HuH-7 (cell line): ENCODE measurements at places on chromosomes 16 and 17.

DNA sequence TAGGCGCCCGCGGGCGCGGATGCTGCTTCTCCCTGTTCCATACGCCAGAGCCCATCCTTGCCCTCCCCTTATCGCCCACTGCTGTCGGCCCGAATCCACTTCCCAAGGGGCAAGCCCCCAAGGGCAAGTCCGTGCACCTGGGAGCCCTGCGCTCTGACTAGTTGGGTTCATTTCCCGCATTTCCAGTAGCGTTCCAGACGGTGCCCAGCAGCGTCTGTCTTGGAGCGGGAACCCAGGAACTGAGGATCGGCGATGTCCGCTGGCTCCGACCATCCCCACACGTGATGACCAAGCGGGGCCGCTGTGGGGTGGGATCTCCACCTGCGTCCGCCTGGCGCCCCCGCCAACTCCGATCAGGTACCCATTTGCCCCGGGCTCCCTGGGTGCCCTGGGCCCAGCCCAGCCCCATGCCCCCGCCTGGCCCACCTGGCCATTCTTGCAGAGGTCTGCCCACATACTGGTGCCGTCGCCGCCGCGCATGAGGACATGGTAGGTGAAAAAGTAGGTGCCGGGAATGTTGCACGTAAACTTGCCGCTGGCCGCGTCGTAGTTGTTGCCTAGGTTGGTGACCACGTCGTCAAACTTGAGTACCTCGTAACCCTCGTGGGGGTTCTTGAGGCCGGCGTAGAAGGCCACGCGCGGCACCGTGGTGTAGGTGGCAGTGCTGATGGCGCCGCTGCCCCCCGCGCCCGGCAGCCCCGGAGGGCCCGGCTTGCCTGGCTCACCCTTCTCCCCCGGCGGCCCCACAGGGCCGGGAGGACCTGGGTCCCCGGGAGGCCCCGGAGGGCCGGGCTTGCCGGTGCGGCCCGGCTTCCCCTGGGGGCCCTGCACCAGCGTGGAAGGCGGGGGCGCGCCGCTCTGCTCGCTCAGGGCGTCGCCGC lies 837 bp downstream of the C1QL1 start:
- no peak for DNase-seq

- peak; percentile 39 for DNase-seq
Observed at GRCh38 chr16:1450218-1450617, 5.9 kb upstream of the CCDC154 start.

GRCh38 chr16:19136549-19137196 lies 22.9 kb downstream of the ITPRIPL2 start:
- DNase-seq: no peak

- no peak for DNase-seq
Observed at GRCh38 chr17:4023220-4023619, 59.0 kb upstream of the ATP2A3 start.

- DNase-seq: no peak
Observed at GRCh38 chr17:2797226-2797625, 988 bp downstream of the RAP1GAP2 start.

- DNase-seq: peak; percentile 16
Observed at GRCh38 chr16:17318238-17318637, 152.5 kb downstream of the XYLT1 start.

GRCh38 chr16:78727536-78727935 lies 628.1 kb downstream of the WWOX start:
- peak; percentile 64 for DNase-seq

GRCh38 chr17:50920041-50920410 lies 53.9 kb upstream of the TOB1 start:
- DNase-seq: no peak

DNA sequence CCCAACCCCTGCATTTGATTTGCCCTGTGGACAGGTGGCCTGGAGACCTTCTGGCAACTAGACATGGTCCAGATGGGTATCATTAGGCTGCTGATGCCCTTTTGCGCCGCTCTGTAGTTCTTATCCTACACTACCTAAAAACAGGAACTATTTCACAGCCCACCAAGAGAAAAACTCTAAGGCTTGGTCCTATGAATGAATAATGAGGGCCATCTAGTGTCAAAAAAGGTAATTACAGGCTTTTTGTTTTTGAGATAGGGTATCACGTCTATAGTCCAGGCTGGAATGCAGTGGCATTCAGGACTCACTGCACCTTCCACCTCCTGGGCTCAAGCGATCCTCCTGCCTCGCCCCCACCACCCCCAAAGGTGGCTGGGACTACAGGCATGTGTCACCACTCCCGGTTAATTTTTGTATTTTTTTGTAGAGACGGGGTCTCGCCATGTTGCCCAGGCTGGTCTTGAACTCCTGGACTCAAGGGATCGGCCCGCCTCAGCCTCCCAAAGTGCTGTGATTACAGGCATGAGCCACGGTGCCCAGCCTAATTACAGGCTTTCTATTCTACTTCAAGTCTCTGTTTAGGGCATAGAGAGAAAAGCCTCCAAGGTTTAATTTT lies 20.9 kb downstream of the COIL start:
- DNase-seq: peak; percentile 52

DNA sequence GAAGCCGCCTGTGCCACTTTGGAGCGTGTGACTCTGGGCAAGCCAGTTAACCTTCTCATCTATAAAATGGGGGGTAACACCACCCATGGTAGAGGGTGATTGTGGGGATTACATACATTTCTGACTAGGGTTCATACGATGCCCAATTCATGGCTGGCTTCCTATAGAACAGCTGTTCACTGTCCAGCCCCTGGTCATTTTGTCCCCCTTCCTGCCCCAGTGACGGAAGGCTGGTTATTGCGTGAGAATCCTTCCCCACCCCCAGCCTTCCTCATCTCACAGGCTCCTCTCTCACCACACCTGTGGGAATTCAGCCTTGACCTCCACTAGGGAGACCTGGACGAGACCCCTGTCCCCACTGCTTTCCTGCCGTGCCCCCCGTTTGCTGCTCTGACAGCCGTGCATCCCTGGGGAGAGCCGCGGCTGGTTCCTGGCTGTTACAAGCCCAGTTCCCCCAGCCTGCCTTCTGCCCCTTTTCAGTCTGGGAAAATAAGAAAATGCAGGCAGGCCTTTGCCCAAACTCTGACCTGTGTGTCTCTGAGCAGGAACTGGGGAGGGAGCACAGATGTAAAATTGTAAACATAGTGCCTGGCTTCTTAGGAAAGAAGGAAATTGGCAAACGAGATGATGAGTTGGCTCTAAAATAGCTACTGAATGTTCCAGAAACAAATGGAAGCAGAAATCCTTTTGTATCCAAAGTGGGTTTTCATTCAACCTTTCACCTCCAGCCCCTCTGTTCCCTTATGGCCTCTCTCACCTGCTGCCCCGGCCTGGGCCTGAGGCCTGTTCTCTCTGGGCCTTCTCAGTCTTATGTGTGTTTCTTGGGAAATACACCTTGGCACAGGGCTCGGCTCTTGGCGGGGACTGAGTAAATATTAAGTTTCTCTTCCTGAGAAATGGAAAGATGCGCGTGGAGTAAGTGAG lies 67.3 kb downstream of the OR1D5 start:
- DNase-seq: no peak

- DNase-seq: no peak
Observed at GRCh38 chr17:1829216-1829591, 498 bp downstream of the SMYD4 start.

DNA sequence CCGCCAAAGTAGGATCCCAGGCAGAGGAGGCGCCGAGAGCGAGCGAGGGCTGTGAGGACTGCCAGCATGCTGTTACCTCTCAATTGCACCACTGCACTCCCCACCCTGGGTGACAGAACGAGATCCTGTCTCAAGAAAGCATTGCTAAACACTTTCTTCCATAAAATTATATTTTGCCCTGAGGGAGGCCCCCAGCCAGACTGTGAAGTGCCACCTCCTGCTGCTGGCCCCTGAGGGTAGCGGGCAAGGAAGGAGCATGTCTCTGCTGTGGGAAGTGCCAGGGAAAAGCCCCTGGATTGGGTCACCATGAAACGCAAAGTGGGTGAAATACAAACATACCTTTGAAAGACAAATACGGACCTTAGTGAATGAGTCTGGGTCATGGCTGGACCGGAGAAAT lies 78.0 kb upstream of the AMZ2 start:
- DNase-seq: no peak

- DNase-seq: no peak
Observed at GRCh38 chr16:10970065-10970464, 25.7 kb downstream of the CLEC16A start.

GRCh38 chr17:64630309-64631223 lies 31.5 kb downstream of the SMURF2 start:
- DNase-seq: no peak

DNA sequence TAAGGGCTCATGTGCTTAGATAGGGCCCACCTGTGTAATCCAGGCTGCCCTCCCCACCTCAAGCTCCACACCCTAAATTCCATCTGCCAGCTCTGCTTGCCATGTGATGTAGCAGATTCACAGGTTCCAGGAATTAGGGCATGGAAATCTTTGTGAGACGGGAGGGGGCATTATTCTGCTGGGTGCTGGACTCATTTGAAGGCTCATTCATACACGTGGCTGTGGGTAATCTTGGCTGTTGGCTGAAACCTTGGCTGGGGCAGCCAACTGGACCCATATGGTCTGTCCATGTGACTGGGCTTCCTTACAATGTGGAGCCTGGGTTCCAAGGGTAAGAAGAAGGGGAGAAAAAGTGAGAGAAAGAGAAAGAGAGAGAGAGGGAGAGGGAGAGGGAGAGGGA lies 115.1 kb downstream of the CYLD start:
- DNase-seq: no peak

DNA sequence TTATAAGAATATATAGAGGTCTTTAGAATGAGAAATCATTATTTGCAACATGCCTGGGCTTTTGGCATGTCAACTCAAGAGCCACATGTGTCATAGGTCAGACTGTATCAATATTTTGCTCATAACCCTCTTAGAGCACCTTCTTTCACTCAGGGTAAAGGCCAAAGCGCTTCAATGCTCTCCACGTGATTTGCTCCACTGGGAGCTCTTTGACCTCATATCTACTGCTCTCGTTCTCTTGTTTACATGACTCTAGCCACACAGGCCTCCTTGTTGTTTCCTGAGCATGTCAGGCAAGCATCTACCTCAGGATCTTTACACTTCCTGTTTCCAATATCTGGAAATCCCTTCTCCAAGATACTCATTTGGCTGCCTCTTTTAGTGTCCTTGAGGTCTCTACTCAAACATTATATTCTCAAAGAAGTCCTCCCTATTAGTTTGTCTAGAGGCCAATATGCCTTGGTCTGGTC lies 148.4 kb downstream of the TOX3 start:
- DNase-seq: peak; percentile 25

- DNase-seq: no peak
Observed at GRCh38 chr17:82240506-82241182, 11.8 kb downstream of the SLC16A3 start.

DNA sequence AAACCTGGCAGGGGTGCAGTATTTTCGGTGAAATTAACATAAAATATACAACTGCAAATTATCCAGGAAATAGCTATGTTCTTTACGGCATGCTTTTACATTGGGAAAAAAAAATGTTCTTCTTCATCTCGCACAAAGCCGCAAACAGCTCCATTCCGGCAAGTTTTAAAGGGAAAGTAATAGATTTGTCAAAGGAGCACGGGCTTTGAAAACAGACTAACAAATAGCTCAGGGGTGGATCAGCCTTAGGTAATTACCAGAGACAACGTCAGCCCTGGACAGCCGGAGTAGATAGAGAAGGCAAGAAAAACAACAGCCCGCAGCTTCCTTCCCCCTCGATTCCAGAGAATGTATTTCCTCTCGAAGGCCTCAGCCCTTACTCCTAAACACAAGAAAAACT lies 222.5 kb downstream of the C16orf78 start:
- DNase-seq: no peak

DNA sequence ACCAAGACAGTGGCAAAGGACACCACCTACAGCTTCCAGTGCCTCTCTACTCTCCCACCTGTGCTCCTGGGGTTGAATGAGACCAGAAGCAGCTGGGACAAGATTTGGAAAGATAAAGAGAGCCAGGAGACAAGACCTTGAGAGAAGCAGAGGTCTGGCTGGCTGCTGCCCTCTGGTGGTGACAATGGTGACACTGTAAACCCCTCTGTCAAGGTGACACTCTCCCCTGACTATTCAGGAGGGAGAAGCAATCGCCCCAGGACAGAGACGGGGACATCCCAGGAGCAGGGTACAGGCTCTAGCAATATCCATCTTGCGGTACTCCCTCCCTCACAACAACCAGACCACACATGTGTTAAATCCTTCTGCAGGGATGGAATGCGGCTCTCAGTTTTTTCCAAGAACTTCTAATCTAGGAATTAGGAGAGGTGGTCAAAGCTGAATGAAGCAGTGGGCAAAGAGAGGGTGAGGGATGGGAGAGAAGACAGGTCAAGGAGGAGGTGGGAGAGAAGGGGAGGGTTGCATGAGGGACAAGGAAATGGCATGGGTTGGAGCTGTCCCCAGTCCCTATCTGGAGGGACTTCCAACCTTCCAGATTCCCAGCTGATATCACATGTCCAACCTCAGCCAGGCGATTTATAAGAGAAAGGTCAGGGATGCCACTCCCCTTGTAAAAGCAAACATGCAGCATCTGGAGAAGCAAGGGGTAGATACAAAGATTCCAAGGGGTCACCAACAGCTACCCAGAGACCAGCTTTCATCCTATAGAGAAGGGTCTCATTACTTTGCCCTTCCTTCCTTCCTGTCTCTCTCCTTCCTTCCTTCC lies 2.9 kb downstream of the PHOSPHO1 start:
- DNase-seq: peak; percentile 96

DNA sequence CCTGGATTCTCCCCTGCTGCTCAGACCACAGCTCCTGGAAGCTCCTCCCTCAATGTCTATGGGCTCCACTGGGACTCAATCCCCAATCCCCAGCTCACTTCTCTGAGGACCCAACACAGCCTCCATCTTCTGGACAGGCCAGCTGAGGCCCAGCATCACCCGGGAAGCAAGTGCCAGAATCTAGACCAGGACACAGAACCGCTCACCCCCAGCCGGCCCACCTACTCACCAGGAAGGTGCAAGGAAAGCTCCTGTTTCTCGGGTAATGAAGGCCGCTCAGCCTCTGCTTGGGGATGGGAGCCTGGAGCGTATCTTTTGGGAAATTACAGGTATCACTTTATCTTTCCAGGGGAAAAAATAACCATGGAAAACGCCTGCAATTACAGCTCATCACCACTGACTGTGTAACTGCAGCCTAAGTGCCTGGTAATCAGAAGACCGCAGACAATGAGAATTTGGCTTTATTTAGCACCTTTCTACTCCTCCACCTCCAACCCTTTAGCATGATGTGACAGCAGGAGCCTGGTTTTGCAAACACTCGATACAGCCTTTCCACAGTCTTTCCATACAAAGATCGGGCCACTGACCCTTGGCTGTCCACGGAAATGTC lies 49.6 kb upstream of the RPL38 start:
- no peak for DNase-seq

DNA sequence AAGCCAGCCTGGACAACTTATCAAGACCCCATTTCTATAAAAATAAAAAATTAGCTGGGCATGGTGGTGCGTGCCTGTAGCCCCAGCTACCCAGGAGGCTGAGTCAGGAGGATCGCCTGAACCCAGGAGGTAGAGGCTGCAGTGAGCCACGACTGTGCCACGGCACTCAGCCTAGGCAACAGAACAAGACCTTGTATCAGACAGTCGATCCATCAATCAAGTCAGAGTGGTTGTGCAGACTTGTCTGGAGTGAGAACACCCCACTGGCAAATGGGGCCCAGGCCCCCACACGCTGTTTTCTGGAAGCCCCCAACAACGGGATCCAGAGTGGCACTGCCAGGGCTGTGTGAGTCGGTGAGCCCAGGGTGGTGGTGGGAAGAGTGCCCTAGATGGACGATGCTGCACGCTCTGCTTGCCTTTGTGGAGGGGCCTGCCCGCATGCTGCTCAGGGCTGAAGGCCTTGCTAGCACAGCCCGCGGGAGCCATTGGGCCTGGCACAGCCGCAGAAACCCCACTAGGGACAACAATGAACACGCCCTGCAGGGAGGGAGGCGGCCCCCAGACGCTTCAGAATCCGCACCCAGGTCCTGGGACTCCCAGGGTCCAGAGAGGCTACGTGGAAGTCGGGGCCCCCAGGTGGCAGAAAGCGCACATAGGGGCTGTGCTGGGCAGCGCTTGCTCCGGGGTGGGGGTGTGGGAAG lies 80.1 kb upstream of the GNG13 start:
- no peak for DNase-seq
